A172 (cell line): ENCODE measurements at places on chromosomes 5 and 9.

DNA sequence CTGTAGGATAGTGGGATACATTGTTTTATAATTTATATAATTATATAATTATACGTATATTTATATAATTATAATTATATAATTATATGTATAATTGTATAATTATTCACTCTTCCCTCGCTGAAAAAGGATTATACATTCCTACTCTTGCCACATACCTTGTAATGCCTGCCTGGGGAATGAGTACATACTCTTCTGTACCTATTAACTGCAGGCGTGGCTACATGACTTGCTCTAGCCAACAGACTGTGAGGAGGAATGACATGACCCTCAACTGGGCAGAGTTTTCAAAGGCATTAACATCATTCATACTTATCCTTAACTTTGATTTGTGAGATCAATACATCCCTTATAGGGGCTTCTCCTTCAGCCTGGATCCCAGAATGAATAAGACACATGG lies 19.1 kb downstream of the ERMP1 start:
- DNase-seq, result no peak

DNA sequence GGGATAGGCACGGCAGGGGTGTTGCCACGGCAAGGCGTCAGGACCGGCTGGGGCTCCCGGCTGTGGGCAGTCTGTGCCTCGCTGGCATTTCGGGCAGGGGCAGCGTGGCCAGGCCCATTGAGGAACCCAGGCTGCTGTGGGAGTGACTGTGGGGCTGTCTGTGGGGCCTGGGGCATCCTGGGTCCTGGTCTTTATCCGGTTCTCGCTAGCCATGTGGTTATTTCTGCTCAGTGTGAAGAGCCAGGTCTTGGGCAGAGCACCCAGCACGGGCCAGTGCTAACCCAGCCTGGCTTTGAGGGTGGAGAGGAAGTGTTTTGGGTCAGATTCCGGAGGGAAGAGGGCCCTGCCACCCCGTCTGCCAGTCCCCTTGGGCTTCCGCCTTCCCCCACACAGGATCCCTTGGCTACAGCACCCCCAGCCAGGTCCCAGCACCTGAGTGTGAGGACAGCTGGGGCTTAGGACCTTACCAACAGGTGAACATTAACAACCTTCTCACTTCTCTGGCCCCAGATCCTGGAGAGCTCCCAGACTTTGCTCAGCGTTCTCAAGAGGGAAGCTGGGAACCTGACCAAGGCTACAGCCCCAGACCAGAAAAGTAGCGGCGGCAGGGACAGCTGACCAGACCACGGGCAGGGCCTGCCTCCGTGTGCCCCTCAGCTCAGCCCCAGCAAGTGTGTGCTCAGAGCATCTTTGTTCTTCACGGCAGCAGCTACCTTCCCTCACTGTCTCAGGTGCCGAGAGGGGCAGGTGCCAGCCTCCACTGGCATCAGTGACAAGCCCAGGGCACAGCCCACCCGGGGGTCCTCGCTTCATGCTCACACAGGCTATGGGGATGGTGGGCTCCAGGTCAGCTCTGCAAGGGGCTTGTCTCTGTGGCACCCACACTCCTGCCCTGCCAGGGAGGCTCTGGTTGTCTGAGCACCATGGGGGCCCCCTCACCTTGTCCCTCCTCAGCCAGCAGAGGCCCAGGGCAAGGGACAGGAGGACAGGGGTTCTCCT lies 1.1 kb downstream of the SSNA1 start:
- no peak for DNase-seq

DNA sequence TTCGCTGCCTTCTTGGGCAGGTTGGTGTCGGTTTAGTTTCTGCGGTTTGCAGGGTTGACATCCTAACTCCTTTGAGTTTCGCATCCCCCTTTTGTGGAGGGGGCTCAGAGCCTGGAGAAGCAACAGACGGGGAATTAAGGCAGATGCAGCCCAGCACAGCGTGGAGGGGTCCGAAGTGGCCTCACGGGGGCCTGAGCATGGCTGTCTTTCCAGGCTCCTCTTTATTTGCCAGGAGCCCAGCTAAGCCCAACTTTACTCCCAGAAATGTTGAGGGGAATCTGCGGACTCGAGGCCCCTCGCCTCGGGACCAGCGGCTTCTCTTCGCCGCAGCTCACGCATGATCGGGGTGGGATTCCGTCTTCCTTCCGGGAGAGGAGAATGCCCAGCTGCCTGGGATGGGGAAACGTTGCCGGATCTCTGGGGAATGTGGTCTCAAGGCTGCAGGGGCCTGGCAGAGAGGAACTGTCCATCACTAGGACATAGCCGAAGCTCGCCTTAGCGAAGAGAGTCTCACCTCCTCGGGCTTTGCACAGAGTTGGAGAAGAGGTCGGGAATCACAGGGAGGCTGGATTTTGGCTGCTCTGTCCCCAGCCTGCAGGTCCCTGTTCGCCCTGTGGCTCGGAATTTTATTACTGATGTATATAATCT lies 1.3 kb downstream of the RAI14 start:
- peak; percentile 47 for DNase-seq

- no peak for DNase-seq
Observed at GRCh38 chr5:71460693-71461092, 5.2 kb downstream of the BDP1 start.

- peak; percentile 14 for DNase-seq
Observed at GRCh38 chr5:90968319-90968718, 409.7 kb downstream of the ADGRV1 start.

DNA sequence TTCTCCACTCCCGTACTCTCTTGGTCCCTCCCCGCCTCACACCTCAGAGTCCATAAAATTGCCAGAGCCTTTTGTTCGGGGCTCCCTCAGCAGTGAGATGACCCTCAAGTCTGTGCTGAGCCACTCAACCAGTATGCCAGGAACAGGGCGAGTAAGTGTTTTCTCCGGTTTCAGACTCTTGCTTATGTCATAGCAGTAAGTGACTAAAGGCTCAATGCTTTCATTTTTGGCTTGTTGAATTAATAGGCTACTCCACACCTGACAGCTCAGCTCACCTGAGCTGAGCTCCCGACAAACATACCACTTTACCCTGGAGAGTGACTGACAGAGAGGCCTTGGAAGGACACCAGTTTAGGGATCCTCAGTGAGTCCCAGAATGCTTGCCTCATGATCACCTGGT lies 30.5 kb downstream of the PCSK1 start:
- no peak for DNase-seq

GRCh38 chr5:174097486-174098185 lies 52.1 kb downstream of the NSG2 start:
- peak; percentile 77 for DNase-seq

- DNase-seq, result no peak
Observed at GRCh38 chr5:29780401-29780800, 1413.1 kb upstream of the CDH6 start.

GRCh38 chr9:92115071-92115858 lies at the start of gene SPTLC1:
Gene SPTLC1 (minus strand): TSS chr9:92115413. CDS start chr9:92115370, 43 bp downstream.
- DNase-seq, result peak; percentile 96

GRCh38 chr5:16519435-16519834 lies 53.8 kb upstream of the ZNF622 start:
- DNase-seq, result no peak

DNA sequence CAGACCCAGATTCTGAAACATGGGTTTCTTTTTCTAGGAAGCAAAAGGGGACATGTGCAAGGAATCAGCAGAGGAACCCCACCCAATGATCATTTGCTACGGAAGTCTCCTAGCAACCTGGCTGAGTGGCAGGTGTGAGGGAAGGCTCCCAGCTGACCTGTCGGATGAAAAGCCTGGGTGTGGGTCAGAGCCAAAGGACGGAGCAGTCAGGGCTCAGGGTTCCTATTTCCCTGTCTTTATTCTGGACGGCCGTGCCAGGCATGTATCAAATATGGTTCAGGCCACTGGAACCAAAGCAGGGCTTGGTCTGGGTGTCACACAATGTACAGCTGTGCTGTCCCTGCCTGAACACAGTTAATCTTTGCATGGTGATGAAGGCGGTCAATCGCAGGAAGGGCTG lies 20.1 kb downstream of the STK10 start:
- no peak for DNase-seq

DNA sequence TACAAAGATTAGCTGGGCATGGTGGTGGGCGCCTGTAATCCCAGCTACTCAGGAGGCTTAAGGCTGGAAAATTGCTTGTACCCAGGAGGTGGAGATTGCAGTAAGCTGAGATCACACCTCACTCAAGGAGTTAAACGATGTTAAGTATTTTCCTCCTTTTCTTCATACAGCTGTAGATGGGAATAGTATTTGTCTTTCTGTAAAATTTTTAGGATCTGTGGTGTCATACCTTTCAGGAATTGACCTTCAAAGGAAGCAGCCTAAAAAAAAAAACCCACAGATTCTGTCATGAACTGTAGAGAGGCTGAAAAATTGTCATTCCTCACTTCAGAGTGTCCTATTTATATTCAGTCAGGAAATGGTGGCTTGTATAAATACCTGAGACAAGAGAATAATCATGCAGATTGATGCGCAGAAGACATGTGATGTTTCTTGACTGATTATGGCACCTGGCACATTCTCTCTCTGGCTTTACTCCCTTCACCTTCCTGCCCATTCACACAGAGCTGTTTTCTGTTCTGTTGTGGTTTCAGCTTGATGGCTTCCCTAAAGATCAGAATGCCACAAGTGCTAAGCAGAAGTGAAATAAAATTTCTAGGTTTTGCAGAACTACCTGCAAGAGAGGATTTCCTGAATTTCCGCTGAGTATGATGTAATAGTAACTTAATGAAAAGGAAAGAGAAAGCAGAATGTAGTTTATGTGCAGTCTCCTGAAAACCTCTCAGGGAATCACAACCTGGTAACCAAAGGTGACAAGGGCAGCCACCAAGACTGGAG lies 3.8 kb downstream of the IFNA1 start:
- no peak for DNase-seq

GRCh38 chr9:129624168-129624759 lies 1.7 kb upstream of the NTMT1 start:
- DNase-seq, result peak; percentile 44

GRCh38 chr9:75140261-75140660 lies 51.9 kb downstream of the OSTF1 start:
- DNase-seq, result no peak

DNA sequence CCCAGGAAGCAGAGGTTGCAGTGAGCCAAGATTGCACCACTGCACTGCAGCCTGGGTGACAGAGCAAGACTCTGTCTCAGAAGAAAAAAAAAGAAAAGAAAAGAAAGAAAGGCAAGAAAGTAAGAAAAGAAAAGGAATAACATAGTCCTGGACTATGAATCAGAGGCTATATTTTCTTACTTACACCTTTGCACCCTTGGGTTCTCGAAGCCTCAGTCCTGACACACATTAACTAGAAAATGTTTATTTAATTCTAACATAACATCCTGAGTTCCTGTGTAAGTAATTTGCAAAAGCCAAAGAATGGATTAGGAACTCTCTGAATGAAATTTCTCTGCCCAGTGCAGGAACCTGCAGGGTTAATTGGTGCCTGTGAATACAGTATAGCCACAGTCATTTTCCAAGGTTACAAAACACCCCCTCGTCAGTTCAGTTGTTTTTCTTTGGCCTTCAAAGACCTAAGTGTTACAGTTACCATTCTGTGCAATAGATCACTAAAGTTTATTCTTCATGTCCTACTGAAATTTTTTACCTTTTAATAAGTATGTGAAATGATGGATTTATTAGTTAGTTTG lies 147.6 kb downstream of the SV2C start:
- no peak for DNase-seq

GRCh38 chr5:95445995-95446394 lies 54.8 kb downstream of the FAM81B start:
- DNase-seq, result peak; percentile 22

GRCh38 chr5:33892620-33893137 lies 889 bp upstream of the ADAMTS12 start:
- DNase-seq, result peak; percentile 78

DNA sequence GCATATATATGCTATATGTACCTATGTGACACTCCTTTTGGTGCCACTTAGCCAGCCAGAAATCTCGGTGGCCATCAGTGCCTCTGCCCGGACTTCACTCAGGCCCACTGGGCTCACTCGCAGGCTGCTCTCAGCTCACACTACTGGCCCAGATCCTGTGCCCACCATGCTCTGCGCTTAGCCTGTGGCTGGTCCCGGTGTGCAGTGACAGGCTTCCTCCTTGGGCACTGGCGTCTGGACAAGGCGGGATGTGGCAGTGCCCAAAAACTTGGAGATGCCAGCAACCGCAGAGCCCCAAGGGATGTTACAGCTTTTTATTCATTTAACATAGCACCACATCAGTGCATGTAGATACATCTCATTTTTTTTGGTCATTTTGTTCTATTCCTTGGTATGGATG lies 77.4 kb downstream of the NREP start:
- no peak for DNase-seq

DNA sequence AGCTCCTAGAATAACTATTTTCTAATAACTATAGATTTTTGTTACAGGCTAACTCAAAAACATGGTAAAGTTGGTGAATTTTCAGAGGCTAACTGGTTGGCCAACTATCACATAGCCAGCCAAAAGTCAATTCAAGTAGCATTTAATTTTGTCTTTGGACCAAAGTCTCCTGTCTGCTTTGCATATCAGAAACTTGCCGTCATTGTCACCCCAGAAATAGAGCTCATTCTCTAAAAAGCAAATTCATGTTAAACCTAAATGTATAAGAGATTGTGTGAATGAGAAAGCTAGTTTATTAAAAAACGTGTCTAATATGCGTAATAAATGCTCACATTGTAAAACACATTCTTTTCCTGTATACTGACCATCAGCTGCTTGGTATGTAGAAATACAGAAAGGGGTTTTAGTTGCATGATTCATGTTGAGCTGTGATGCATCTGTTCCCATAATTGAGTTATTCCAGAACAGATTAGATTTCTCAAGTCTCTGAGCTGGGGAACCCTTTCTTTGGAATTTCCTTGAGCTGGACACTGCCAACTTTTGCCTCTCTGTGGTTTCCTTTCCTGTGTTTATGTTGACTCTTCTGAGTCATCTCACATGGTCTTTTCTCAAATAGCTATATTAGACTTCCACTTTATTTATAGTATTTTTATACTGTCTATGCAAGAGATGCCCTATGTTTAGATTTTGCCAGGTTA lies 7.3 kb downstream of the SRFBP1 start:
- DNase-seq, result peak; percentile 99

- DNase-seq, result no peak
Observed at GRCh38 chr9:26535151-26535550, 357.5 kb downstream of the CAAP1 start.
